Astrocyte of the cerebellum (primary cell): ENCODE measurements at places on chromosomes 12 and 14.

- peak; percentile 49 for DNase-seq
Observed at GRCh38 chr12:87728931-87729593, 300.1 kb downstream of the C12orf50 start.

DNA sequence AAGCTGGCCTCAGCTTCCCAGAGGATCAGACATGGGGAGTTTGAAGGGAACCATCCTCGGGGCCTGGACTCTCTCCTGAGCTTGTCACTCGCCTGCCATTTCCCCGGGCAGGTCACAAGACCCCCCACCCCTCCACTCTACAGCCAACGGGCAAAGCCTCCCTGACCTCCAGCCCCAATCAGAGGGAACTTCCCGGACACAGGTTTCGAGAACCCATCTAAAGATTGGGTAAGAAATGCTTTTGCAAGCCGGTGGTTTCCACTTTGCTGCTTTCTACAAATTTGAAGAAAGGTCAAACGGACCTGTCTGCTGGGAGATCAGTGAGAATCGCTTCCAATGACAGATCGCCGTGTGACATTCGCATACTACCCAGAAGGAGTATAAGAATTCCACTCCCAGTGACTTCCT, 89.6 kb downstream of the SCARB1 start:
- DNase-seq, result no peak

DNA sequence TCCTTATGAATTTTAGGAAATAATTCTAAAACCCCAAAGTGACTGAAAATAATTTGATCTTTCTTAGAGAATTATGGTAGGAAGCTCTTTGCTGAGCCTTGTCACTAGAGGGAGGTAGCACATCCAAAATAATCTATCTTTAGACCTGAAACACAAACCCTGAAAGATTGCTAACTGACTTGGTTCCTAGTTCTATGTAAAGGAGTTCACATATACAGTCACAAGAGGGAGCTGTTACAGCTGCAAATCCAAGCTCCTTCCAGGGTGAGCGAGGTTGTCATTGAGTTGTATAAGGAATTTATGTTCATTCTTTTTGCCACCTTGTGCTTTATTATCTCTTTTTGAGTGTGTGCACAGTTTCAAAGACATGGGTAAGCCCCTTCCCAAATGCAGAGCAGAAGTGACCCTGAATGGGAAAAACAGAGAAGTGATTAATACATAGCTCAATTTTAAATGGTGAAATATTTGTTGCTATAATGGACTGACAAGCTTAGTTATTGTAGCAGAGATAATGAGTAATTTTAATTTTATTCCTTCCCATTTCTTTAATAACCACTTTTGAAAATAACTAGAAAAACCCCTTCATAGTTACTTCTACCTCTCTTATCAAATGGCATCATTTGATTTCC, 387.9 kb downstream of the DAD1 start:
- DNase-seq, result peak; percentile 37

- DNase-seq, result no peak
Observed at GRCh38 chr12:32066206-32066605, 40.4 kb upstream of the BICD1 start.

- DNase-seq, result no peak
Observed at GRCh38 chr14:78104160-78104559, 66.0 kb upstream of the NRXN3 start.

- DNase-seq, result no peak
Observed at GRCh38 chr12:130353081-130353480, 15.4 kb downstream of the PIWIL1 start.

DNA sequence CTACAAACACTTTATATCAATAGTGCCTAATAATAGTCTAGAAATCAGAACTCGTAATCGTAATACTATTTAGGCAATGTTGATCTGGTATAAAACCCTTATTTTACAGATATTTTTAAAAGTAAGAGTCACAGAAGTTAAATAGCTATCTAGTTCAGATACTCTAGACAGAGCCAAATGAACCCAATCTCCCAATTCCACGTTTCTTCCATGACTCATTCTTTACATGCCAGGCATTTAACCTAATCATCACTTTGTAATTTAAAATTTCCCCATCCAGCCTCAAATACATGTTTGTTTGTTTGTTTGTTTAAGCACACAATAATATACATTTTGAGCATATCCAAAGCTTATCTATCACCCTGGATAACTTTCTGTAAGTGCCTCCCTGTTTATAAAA, 36.4 kb upstream of the GARIN6 start:
- DNase-seq, result no peak

DNA sequence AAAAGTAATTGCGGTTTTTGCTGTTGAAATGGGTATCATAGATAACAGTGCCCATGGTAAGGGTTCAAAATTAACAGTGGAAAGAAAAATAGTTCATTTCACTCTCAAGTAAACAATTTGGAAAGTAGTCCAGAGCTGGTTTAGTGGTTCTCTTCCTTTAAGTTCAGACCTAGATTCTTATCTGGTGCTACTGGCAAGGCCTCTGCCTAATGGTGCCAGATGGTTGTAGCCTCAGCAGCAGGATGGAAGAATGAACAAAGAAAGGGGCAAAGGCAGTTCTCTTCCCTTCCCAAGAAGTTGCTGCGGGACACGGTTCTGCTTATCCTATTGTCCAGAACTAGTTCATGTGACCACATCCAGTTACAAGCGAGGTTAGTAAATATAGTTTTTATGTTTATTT, 10.5 kb downstream of the ARG2 start:
- no peak for DNase-seq

DNA sequence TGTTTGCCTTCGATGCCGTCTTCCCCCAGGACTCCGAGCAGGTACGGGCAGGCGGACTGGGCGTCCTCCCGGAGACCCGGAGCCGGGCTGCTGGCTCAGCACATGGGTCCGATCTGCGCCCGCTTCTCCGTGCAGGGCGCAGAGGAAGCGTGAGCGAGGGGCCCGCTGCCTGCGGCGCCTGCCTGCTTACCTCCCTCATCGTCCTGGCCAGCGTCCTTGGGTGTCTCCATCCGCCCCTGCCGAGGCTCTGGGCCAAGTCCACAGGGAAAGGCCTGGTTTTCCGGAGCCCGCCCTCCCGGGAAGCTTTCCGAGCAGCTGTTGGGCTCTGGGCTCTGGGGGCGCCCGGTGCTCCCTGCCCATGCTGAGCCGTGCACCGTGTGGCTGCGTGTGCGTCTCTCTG, 33.5 kb downstream of the KIF26A start:
- DNase-seq, result no peak

DNA sequence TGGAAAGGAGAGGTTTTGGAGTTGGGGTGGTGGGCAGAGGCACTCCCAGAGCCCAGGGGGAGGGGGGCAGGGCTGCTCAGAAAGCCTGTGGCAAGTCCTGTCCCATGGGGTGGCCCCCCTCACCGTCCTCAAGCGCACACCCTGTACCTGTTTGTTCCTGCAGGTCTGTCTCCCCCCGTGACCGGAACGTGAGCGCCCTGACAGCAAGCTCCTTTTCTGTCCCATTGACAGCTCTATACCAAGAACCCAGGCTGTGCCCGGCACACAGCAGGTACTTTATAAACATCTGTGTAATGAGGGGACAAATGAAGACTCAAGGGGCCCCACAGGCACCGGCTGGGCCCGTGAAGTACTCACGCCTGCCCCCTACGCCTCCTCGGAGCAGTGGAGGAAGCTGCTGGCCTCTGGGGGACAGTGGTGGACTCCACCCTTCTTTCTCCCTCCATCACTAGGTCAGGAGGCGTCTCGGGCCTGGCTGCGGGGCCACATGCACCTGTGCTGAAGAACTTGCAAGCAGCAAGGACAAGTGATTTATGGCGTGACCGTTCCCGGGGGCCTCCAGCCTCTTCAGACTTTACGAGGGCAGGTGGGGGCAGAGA, 65.8 kb downstream of the GALNT9 start:
- no peak for DNase-seq

DNA sequence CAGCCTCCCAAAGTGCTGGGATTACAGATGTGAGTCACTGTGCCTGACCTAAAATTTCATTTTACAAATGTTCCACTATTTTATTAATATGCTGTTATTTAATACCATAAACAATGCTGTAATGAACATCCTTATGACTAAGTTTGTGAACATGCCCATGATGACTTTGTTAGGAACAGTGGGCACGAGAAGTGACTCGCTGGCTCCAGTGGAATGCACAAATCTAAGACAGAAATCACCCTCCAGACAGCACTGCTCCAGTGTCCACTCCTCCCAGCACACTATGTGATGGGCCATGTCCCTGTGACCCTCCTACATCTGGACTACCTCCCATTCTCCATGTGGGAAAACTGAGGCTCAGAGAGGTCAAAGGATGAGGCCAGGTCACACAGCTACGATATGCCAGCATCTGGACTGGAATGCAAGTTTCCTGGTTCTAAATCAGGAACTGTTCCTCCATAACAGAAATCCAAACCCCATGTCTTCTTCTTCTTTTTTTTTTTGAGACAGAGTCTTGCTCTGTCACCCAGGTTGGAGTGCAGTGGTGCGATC, 57.9 kb downstream of the GPR68 start:
- no peak for DNase-seq

DNA sequence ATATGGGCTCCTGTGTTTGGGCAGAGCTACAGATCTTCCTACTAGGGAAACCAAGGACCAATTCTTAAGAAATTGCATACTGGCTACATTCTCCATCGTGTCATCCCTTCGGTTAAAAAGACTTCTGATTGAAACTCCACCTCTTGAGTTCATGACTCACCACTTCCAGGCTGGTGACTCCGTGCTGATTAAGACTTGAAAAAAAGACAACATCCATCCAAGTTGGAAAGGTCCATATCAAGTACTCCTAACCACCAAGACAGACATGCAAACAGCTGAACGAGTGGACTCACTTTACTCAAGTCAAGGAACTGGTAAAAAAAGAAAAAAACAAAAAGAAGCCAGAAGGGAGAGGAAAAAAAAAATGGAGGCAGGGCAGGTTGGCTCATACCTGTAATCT, 63.4 kb downstream of the APOBEC1 start:
- DNase-seq, result no peak

DNA sequence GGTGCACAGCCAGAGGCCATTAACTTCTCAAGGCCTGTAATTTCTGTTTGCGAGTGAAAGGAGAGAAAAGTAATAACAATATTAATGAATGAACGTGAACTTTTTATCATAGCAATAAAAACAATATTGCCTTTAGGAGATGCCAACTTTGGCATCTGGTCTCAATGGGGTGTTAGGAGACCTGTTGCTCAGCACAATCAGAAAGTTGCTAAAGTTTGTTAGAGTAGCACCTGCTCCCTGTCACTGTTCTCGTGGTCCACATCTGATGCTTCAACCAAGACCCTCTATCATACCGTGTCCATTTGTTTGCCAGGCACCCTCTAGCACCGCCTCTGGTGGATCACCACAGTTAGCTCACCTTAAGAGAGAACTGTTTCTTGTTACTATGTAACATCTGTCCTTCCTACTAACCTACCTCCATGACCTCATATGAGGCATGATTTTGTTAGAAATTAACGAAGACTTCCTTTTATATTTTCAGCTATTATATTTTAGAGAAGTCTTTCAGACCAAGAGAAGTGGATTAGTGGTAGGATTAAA, 12.5 kb upstream of the CLEC4E start:
- DNase-seq, result no peak

DNA sequence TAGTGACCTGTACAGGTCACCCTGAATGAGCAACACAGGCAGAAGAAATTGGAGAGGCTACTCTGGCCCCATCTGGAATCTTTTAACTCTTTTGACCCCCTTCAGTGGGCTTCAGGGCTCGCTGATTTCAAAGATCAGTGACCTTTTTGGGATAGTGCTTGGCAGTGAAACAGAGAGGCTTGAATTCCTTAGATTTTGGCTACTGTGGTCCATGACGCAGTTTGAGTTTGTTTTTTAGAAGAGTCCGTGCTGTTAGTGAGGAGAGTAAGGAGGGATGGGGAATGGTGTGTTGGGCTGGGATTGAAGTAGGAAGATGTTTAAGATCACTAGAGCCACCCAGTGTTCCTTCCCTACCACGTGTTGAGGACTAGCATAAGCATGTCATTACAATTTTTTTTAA, 16.5 kb downstream of the TMEM30B start:
- no peak for DNase-seq

- DNase-seq, result no peak
Observed at GRCh38 chr12:3293446-3294161, 197.4 kb upstream of the PRMT8 start.

- no peak for DNase-seq
Observed at GRCh38 chr12:31406345-31406744, 80.4 kb upstream of the SINHCAF start.

GRCh38 chr12:123659996-123660727, 10.8 kb upstream of the TCTN2 start:
- peak; percentile 11 for DNase-seq

- no peak for DNase-seq
Observed at GRCh38 chr12:3726456-3726855, 26.5 kb downstream of the CRACR2A start.

- no peak for DNase-seq
Observed at GRCh38 chr14:70289138-70289537, 70.3 kb downstream of the COX16 start.

DNA sequence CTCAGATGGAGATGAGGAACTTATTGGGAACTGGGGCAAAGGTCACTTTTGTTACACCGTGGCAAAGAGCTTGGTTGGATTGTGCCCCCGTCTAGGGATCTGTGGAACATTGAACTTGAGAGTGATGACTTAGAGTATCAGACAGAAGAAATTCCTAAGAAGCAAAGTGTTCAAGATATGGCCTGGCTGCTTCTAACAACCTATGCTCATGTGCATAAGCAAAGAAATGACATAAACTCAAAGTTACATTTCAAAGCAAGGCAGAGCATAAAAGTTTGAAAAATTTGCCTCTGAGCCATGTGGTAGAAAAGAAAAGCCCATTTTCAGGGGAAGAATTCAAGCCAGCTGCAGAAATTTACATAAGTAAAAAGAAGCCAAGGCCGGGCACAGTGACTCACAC, 21.5 kb upstream of the RAP1B start:
- no peak for DNase-seq

DNA sequence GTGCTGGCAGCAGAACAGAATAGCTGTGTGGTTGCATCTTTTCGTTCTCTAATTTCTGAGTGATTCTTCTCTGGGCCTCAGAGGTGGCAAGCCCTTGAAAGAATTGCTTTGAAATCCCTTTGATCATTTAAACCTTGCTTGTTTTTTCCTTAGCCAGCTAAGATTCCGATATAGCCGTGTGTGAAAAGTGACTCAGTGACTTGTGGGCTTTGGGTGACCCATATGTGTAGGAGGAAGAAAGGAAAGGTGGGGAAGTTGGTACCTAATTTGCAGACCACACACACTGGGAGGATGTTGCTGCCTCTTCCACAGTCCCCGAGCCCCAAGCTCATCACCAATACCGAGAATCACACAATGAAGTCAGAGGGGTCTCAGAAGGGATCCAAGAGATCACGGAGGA, 18.8 kb downstream of the SLC24A4 start:
- no peak for DNase-seq

GRCh38 chr12:8628731-8629130, 16.1 kb upstream of the AICDA start:
- DNase-seq, result no peak
